Skeletal muscle cell (primary cell): ENCODE measurements at places on chromosomes 2 and 18.

DNA sequence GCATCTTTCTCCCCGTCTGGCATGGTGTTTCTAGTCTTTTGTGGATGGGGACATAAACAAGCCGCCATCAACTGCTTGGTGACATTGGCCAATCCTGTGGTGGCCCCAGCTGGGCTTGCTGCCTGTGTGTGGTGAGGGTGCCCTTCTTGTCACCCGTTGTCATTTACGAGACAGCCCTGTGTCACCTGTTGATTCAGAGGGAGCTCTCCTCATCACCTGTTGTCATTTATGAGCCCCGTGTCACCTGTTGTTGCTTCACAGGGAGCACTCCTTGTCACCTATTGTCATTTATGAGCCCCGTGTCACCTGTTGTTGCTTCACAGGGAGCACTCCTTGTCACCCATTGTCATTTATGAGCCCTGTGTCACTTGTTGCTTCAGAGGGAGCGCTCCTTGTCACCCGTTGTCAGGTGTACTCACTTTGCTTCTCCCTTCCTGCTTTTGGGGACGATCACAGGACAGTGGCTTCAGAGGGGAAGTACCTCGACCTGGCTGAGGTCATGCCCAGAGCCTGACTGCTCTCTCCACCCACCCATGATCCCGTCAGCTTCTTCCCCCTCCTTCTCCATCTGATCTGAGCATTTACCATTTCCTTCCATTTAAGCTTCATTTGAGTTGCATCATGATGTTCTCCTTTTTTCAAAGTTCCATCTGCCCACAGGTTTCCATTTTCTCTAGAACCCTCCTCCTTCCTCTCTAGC lies 29.1 kb downstream of the HPCAL1 start:
- no peak for DNase-seq

GRCh38 chr2:29417630-29418029 lies 302.4 kb downstream of the CLIP4 start:
- DNase-seq: no peak

DNA sequence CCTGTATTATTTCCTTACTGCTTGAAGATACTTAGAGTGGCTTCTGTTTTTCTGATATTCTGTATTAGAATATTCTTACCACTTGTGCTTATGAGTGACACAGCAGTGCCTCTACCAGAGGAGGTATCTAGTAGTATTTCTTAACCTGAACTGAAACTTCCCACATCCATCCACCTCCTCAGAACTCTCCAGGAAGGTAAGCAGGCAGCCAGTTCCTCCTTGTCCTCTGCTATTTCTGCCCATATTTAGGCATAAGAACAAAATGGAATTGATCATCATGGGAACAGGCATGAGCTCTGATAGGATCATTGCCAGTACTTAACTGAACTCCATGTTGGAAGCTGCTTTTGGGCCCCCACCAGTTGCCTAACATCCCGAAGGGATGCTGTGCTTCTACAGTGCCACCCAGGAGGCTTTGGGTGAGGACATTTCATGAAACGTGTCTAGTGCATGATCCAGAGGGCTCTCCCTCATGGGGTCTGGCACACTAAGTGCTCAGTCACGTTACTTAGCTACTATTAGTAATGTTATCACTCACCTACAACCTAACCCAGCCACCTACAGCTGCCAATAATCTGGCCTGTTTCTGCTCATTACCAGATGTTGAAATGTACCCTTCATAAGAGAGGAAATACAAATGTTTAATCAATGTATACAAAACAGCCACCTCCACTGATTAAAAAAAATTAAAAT lies 520.7 kb downstream of the EIPR1 start:
- no peak for DNase-seq

DNA sequence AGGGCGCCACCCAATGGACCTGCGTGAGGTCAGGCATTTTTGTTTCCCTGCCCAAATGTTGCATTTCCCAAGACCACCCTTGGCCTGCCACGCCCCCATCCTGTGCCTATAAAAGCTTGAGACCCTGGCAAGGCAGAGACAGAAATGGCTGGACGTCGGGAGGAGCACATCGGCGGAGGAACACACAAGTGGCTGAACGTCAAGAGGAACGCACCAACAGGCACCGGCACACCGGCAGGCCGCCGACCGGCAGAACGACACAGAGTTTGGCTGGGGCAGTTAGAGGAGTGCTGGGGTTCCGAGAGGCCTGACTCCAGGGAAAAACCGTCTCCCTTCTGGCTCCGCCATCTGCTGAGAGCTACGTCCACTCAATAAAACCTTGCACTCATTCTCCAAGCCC lies 35.9 kb downstream of the DCDC2C start:
- DNase-seq: no peak

DNA sequence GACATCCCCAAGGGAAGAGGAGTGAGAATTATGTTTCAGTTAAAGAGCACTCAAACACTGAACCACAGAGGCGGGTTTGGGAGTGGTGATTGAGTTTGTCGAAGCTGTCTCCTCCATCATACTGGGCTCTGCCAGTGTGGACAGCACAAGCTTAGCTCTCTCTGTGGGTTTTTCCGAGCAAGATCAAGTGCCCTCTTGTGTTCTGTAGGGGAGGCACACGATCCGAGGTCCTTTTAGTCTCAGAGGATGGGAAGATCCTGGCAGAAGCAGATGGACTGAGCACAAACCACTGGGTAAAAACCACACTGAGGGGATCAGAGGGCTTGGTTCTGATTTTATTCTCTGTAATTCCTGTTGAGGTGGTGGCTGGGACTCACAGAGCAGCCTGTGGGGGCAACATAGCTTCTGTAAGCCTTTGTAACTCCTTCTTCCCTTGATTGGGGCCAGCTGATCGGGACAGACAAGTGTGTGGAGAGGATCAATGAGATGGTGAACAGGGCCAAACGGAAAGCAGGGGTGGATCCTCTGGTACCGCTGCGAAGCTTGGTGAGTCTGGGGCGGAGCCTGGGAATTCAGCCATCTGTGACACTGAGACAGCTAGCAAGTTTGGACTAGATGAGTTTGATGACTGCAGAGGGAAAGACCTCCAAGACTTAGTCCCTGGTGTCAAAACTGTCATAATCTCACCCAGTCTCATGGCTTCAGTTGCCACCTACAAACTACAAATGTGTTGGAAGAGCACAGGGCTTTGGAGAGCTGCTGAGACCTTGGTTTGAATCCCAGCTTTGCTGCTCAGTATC lies 2.0 kb downstream of the NAGK start:
- no peak for DNase-seq

- no peak for DNase-seq
These were observed 13.2 kb downstream of the LRRFIP1 start for GRCh38 chr2:237640493-237640998.

DNA sequence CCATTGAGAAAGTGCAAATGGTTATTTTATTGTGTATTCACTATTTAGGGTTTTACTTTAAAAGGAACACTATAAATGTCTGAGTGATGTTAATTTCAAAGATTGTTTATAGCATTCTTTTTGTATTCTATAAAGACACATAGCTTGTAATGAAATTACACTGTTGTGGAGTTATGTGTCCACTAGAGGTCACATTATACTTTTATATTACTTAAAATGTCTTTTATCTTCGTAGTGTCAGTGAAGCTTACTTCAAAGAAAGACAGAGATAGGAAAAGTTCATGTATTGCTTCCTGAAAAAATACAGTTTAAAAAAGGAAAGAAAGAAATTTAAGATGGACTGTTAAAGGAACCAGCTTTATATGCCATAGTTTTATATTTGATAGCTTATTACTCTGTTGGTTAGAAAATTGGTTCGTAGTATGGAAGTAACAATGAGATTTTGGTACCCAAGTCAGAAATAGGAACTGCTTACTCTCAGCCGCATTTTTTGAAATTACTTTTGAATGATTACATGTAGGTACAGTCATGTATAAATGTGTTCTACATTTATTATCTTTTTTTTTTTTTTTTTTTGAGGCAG lies 20.5 kb downstream of the APLF start:
- DNase-seq: peak; percentile 6

GRCh38 chr2:23633966-23634365 lies 249.0 kb downstream of the KLHL29 start:
- DNase-seq: no peak

- peak; percentile 58 for DNase-seq
These were observed 39.0 kb downstream of the IRS1 start for GRCh38 chr2:226760412-226761194.

DNA sequence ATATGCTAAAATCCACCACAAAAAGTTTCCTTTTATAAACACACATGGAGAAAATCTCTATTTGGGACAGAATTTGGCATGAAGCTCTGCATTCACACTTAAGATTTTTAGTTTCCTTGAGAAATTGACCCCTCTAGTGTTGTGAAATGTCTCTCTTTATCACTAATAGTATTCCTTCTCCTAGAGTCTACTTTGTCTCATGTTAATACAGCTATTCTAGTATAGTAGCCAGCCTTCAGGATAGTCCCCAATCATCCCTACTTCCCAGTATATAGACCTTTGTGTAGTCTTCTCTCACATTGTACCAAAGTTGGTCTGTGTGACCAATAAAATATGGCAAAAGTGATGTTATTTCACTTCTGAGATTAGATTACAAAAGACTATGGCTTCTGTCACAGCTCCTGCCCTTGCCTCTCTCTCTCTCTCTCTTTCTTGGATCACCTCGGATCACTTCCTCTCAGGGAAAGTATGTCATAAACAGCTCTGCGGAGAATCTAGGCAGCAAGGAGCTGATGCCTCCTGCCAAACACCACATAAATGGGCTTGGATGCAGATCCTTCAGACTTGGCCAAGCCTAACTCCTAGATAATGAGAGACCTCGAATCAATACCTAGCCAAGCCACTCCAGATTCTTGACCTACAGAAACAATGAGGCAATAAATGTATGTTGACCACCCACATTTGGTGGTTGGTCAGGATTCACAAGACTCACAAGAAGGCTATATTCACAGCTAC lies 59.7 kb upstream of the NABP1 start:
- no peak for DNase-seq

- no peak for DNase-seq
These were observed 91.2 kb downstream of the SLC8A1 start for GRCh38 chr2:40360652-40361051.

DNA sequence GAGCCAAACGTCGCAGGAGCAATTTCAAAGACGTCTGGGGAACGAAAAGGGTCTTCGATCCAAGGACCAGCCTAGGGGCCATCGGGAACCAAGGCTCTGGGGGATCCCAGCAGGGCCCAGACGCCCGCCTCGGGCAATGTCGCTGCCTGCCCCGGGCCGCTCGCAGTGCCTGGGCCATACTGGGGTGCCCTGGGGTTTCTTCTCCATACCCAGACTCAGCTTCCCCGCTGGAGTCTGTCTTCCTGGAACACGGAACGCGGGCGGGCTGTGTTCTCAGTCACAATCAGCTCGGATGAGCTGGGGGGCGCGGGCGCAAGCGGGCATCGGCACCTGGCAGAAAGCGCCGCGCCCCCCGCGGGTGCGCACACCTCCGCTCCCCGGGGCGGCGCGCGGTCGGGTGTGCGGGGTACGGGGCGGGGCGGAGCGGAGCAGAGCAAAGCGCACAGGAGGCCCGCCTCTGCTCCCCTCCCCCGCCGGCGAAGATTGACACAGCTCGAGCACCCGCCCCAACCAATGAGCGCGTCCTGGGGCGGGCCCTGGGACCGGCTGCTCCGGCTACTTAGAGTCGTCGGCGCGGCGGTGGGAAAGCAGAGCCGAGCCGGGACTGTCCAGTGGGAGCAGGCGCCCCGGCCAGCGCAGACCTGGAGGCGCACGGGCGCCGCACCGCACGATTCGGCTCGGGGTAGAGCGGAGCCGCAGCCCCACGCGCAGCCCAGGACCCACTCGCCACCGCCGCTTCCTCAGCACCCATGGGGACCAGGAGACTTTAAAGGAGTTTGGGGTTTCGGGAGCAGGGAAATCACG lies at the start of gene LRATD1:
Gene LRATD1 (plus strand): TSS at position 585 of the 804 bp plus-strand sequence. CDS start 1,263 bp downstream, outside the sequence.
- DNase-seq: peak; percentile 60
